ENCODE measurements at places on chromosomes 7 and 10.

DNA sequence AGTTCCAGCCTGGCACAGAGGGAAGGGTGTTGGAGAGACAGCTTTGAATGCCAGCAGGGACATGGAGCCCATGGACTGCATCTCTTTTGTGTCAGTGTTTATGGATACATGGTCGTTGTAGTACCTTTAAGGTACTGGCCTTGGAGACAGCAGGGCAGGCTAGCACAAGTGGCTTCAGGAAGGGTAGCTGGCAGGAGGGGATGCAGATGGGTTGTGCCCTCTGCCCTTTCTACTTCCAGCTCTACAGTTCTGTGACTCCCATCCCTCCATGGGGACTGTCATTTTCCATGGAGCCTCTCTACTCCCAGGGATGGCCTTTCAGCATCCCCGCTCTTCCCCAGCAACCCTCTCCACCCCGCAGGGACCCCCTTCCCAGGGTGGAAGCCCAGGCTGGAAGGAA, 25.1 kb downstream of the POLL start:
- DNase-seq, result no peak

DNA sequence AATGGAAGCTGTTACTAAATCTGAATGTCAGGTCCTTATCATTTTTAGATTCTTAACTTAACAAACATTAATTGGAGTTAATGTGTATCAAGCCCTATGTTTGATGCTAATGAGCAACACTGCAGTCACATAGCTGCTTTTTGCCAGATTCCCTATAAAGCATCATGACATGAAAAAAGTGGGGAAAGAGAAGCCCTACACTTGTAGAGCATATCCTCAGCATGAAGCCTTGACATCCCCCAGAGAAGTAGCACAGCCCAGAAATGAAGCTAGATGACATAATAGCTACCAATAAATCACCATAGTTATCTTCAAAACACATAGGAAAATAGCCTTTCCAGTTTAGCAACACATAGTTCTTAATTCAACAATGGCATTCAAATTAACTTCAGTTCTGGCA, 49.2 kb upstream of the CDK1 start:
- DNase-seq, result no peak

- no peak for DNase-seq
Measured at GRCh38 chr7:26705567-26705966, 158.8 kb downstream of the SKAP2 start.

DNA sequence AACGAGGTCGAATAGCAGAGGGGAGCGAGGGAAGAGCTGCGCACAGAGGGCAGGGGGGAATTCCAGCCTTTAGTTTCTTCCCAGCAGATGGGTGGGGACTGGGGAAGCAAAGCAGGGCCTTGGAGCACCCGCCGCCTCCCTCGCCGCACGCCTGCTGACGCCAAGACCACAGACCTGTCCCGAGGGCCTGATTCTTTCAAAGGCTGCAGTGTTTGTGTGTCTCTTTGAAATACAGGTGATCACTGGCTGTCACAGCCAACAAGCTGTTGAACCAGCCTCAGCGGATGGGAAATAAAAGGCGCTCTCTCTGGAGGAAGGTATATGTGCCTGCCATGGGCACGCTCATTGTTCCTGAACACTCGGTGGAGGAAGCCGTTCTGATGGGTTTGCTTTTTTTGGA, 119.3 kb downstream of the FAM53B start:
- no peak for DNase-seq

DNA sequence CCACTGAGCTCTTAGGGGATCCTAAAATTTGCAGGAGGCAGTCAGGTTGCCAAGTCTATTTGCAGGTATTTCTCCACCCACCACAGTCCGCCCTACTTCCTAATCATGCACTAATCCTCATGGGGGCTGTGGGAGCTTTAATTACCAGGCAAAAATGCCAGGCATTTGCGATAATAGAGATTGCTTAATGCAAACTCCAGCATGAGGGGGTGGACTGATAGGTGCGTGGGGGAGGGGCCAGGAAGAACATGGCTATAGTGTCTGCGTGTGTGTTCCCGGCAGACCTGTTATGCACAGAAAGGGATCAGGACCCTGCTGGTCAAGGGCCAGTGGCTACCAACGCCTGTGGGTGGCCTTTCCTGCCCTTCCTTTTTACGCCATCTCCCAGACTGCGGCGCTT, 15.6 kb upstream of the AQP1 start:
- DNase-seq, result no peak

GRCh38 chr10:110210674-110211464, 3.5 kb downstream of the MXI1 start:
- DNase-seq, result peak; percentile 70

DNA sequence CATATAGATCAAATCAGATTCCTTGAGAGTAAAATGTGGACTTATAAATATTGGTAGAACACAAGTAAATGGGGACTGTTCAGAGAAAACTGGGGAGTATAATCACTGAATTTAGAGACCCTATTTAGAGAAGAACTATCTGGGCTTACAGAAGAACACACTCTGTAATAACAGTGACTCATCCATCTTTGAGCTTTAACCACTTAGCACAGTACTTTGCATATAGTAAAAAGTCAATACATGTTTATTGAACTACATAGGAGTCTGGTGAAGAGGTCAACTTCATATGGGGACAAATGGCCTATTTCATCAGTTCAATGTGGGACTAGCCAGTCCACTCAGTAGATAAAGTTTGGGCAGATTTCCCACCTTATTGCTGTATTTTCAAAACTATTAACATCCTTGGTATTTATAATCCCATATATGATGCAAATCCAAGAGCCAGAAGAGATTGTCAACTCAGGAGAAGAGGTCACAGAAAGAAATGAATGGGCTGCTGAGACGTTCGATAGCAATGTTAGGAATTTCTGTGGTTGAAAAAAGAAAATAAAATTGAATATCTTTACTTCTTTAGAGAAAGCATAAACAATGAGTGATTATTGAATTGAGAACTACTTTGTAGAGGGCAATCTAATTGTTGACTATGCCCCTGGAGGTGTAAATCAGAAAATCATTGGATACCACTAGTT, 119.3 kb upstream of the CACNA2D1 start:
- DNase-seq, result no peak

GRCh38 chr10:69107176-69107490, 16.8 kb upstream of the VPS26A start:
- no peak for DNase-seq

GRCh38 chr10:91800756-91801155, 2.5 kb downstream of the TNKS2 start:
- DNase-seq, result no peak

GRCh38 chr7:38189231-38189938, 11.3 kb downstream of the STARD3NL start:
- DNase-seq, result no peak

DNA sequence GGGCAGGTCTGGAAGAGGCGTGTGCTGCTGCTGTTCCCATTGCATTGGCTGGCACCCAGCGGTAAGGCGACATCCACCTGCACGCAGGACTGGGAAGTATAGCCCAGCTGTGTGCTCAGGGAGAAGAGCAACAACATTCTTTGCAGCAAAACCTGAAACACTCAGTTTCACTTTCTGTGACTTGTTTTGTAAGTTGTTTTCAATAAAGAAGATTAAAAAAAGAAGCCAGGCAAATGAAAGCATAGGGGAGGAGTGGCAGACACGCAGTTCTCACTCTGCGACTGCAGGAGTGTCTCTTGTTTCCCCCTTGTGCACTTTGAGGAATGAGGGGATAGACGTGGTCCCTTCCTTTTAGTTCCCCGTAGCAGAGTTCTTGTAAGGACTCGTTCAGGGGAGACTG, 5.8 kb downstream of the FBH1 start:
- no peak for DNase-seq

DNA sequence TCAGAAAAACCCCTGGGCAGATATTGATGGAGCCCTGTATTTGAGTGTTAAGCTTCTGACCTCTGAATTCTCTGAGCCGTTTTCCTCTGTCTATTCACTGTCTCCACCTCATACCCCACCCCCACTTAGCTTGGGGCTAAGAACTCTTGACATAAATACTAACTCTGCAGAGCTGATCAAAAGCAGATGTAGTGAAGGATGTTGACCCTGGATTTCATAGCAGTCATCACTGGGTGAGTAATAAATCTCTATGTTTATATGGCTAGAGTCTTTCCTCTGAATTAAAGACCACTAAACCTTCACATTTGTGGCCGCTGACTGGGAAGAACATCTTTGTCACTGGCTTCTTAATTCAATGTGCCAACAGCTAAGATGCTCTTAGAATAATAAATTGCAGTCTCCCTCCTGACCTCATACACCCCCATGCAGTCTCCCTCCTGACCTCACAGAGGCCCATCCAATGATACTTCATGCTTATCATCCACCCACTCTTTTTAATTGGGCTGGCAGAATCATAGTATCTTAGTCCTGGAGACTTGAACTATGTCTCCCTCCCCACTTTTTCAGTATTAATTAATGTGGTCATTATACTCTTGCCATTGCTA, 78.0 kb upstream of the MACROH2A2 start:
- no peak for DNase-seq

DNA sequence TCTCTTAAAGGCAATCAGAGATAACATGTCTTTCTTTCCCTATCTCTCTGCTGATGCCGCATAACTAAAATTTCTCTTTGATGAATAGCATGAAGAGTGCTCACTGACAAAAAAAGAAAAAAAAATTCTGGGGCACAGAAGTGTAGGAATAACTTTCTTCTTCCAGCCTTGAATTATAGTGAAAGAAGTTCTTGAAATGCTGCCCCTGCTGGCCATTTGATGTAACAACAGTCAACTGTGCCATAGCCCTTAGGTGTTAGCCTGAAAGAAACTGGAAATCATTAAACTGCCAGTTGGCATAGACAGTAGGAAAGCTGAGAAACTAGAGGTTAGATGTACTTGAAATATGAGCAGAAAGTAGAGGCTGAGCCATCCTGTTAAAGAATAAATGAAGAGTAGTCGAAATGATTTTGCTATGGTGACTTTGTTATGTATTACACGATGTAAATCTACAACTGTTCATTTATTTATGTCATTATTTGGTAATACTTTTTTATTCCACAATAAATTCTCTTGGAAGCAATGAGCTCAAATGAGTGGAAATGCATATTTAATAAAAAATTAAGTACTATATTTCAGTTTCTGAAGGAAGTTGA, 48.3 kb upstream of the FAM171A1 start:
- no peak for DNase-seq

- no peak for DNase-seq
Measured at GRCh38 chr10:17668435-17669184, 24.7 kb downstream of the STAM start.

DNA sequence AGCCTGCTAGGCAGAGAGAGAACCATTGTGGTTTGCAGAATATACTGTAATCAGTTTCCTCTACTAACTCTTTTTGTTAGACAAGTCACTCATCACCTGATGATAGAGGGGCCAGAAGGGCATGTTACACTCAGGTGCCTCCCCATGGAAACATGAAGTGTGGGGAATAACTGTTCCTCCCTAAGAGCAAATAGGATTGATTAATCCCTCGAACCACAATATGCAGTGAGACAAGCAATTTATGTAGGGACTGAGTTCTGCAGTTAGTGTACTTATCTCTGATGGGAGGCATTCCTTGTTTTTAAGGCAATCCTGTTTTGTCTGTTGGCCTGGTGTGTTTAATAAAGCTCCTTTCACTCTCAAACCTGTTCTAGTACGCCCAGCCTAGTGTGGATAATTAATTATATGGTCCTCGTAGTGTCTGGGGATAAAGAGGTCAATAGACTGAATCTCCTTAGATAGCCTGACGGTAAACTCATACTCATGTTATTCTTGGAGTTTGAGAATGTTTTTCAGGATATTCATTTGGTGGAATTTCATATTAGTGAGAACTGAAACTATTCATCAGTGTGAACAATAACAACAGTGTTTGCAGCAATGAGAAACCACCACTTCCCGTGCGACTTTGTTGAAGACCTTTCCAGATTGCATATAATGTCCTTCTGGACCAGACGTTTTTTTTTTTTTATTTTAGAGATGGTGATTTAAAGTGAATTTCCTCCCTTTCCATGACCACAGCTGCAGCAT, 344.8 kb upstream of the FZD8 start:
- DNase-seq, result no peak

DNA sequence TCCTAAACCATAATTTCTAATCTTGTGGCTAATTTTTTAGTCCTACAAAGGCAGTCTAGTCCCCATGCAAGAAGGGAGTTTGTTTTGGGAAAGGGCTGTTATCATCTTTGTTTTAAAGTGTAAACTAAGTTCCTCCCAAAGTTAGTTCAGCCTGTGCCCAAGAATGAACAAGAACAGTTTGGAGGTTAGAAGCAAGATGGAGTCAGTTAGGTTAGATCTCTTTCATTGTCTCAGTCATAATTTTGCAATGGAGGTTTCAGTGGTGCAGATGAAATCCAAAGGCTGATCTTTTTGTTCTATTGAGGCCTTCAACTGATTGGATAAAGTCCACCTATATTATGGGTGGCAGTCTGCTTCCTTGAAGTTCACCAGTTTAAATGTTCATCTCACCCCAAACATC, 68.1 kb downstream of the LRGUK start:
- no peak for DNase-seq

- DNase-seq, result no peak
Measured at GRCh38 chr10:48683868-48684267, 805 bp upstream of the WDFY4 start.

DNA sequence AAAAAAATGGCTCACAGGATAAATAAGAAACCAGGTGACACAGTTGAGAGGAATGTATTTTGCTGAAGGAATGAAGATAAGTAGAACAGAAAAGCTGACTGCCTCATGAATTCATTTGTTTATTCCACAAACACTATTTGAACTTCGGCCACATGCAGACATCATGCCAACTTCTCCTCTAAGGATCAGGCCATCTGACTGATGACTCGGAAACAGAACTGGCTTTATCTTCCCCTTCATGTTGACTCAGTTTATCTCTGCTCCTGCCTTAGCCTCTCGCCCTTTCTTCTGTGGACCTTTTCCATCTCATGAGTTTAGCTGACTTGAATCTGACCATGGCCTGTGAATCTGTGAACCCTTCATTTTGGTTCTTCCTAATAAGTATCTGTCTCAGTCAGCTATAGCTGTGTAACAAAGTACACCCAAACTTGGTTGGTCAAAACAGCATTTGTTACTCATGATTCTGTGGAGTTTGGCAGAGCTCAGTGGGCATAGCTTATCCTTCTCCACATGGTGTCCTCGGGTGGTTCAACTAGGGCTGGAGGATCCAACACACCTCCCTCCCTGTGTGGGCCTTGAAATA, 44.0 kb upstream of the GRID1 start:
- no peak for DNase-seq

- DNase-seq, result no peak
Measured at GRCh38 chr10:30433306-30433729, 666 bp upstream of the MAP3K8 start.

DNA sequence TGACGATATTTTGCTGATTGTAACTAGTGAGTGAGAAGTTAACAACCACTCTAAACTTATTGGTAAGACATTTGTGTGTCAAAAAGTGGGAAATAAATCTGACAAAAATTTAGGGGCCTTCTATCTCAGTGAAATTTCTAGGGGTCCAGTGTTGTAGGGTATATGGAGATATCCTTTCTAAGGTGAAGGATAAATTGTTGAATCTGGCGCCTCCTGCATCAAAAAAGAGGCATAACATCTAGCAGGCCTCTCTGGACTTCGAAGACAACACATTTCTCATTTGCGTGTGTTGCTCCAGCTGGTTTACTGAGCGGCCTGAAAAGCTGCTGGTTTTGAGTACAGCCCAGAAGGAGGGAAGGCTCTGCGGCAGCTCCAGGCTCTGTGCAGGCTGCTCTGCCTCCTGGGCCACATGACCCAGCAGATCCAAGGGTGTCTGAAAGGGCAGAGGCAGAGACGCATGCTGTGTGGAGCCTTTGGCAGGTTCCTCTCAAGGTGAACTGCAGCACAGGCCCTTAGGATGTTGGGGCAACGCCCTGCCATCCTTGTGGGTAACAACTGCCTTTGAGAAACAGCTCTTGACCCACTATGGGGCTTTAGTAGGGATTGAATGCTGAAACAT, 72.4 kb downstream of the LMBR1 start:
- no peak for DNase-seq

Data from NCI-H1417 treated with DMSO at 0.1 percent for 48 hours (cell line).